Naive B cell (primary cell): ENCODE measurements at places on chromosomes 13 and 19.

DNA sequence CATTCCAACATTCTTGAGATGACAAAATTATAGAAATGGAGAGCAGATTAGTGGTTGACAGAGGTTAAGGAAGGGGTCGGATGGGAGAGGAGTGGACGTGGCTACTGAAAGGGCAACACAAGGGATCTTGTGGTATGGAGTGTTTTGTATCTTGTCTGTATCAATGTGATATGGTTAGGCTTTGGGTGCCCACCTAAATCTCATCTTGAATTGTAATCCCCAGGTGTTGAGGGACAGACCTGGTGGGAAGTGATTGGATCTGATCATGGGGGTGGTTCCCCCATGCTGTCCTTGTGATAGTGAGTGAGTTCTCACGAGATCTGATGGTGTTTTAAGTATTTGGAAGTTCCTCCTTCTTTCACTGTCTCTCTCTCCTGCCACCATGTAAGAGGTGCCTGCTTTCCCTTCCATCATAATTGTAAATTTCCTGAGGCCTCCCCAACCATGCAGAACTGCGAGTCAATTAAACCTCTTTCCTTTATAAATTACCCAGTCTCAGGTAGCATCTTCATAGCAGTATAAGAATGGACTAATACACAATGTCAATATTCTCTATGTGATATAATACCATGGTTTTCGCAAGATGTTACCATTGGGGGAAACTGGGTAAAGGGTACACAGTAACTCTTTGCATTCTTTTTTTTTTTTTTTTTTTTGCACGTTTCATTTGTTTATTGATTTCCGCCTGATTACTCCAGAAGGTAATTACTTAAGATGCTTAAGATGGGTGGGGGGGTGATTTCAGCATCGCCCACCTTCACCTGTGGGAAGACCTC, 4.9 kb upstream of the IFNL4 start:
- no peak for DNase-seq

GRCh38 chr13:60261432-60262351, 98.0 kb upstream of the DIAPH3 start:
- DNase-seq = no peak

- DNase-seq = no peak
These were observed 38.6 kb upstream of the RNF17 start for GRCh38 chr13:24725379-24725778.

DNA sequence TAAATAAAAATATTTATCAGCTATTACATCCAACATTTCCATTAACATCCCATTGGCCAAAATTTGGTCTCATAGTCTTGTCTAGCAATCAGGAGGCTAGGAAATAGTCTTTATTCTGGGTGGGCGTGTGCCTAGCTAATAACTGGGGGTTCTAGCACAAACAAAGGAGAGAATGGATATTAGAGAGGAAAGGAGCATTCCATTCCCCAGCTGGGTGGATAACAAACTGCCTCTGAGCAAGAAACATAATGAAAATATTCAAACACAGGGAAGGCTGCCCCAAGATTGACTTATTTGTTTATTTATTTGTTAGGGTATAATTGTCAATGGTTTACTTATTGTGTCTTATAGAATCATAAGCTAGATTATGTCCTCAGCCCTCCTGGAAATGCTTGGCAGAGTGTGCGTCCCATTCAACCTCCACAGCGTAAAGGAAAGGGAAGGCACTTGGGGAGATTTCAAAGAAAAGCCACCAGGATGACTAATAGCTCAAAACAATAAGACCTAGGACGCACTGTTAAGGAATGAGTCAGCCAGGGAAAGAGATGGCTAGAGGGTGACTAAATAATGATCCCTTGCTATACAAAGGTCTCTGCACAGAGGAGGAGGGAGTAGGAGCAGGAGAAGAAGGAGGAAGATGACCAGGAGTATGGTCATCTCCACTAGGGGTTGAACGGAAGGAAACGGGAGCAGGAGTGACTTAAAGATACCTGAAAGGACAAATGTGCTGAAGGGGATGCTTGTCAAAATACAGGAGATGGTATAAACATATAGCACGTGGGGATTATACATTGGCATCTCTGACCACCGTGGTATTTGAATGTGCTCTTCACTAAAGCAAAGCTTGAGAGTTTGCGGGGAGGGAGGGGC, 23.5 kb upstream of the USP12 start:
- DNase-seq = no peak

DNA sequence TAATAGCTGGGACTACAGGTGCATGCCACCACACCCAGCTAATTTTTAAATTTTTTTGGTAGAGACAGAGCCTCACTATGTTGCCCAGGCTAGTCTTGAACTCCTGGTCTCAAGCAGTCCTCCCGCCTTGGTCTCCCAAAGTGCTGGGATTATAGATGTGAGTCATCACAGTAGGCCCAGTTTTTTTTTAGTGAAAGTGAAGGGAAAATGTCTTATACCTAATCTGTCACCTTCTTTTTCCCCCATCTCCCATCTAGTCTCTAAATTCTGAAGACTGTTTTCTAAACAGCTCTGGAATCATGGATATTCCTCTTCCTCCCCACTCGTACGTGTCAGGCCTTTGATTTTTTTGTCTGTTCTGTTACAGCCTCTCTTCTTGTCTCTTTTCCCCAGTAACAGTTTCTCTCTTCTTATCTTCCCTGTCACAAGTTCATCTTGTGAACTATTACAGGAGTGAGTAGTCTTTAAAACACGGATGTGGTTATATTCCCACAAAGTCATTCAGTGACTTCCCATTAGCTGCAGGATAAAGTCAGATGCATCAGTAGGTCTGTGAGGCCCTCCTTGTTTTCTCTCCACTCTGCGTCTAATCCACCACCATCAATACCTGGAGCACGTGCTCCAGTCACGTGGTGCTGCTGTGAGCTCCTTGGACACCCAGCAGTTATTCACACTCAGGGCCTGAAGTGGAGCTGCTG, 2.9 kb downstream of the CDC16 start:
- DNase-seq = no peak

- DNase-seq = no peak
These were observed 51.9 kb upstream of the PABPC3 start for GRCh38 chr13:25044071-25044470.

- DNase-seq = no peak
These were observed 8.8 kb downstream of the SPPL2B start for GRCh38 chr19:2337329-2337707.

DNA sequence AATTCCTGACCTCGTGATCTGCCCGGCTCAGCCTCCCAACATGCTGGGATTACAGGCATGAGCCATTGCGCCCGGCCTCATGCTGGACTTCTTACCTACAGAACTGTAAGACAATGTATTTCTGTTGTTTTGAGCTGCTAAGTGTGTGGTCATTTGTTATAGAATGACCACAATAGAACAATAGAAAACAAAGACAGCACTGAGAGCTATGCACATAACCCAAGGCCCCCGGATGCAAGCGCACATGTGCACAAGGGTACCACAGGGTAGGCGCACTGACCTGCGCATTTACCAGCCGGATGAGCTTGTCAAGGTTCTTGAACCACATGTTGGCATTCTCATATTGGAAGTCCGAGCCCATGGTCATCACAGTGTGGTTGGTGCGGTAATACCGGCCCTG, 5.6 kb downstream of the MAN2B1 start:
- no peak for DNase-seq

- no peak for DNase-seq
These were observed 30.7 kb downstream of the HTR2A start for GRCh38 chr13:46866150-46866549.

- DNase-seq = no peak
These were observed 886.2 kb downstream of the UQCRFS1 start for GRCh38 chr19:28326746-28327145.

- no peak for DNase-seq
These were observed 63.5 kb downstream of the SIAH3 start for GRCh38 chr13:45788011-45788410.

DNA sequence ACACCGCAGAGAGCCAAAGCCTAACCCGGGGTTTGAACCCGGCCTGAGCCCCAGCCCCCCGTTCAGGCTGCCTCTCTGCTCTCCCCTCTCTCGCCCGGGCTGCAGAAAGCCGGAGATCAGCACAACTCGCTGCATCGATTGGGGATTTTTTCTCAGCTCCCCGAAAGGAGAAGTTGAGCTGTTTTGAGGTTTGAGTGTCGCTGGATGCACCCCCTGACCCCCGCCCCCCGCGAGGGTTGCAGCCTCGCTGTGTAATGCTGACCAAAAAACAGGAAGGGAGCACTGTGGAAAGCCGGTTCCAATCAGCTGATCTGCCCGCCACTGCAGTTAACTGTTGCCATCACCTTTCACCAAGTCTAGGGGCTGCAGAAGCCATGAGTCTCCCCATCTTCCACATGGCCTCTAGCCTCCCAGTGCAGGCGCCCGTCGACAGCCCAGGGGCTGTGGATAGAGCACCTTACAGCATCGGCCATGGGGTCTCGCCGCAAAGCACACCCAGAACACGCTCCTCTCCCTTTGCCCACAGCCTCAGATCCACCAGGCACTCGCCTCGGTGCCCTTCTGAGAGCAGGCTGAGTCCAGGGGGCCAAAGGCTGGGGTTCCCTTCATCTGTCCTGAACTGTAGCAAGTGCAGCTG, 34.5 kb downstream of the MYO9B start:
- peak; percentile 95 for DNase-seq

- no peak for DNase-seq
These were observed 236.4 kb upstream of the SGCG start for GRCh38 chr13:22944378-22944777.

- DNase-seq = no peak
These were observed 50.6 kb upstream of the PCDH20 start for GRCh38 chr13:61466280-61466679.

DNA sequence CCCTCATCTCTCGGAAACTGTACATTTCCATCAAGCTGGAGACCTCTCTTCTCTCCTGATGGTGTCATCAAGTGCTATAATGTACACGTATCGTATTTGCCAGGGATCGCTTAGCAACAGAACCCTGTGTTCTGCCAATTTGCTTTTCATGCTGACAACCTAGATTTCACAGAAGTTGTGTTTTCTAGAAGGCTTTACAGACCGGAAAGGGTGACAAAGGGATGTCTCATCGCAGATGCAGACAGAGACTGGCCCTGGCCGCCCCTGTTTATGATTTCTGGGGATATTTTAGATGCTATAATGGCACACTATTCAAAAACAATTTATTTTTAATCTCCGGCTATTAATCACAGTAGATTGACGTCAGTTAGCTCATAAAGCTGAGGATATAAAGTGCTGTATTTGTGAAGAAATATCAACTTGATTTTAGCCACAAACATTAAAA, 291.4 kb downstream of the IRS2 start:
- DNase-seq = no peak

DNA sequence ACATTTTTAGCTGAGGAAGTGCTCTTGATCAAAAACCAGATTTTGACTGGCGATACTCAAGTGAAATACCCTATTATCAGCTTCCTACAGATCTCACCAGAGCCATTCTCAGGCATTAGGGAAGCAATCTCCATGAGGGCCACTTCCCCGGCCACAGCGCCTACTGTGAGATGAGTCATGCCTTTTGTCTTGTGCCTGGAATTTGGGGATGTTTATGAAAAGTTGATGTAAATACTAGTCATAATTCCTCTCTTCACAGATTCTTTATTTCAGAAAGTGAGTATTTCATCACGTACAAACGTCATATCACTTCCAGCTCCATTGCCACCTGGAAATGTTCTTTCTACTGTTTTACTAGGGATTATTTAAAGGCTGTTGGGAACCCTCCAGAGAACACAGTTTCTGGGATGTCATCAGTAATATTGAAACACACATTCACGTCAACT, 25.3 kb upstream of the SLC46A3 start:
- DNase-seq = no peak

DNA sequence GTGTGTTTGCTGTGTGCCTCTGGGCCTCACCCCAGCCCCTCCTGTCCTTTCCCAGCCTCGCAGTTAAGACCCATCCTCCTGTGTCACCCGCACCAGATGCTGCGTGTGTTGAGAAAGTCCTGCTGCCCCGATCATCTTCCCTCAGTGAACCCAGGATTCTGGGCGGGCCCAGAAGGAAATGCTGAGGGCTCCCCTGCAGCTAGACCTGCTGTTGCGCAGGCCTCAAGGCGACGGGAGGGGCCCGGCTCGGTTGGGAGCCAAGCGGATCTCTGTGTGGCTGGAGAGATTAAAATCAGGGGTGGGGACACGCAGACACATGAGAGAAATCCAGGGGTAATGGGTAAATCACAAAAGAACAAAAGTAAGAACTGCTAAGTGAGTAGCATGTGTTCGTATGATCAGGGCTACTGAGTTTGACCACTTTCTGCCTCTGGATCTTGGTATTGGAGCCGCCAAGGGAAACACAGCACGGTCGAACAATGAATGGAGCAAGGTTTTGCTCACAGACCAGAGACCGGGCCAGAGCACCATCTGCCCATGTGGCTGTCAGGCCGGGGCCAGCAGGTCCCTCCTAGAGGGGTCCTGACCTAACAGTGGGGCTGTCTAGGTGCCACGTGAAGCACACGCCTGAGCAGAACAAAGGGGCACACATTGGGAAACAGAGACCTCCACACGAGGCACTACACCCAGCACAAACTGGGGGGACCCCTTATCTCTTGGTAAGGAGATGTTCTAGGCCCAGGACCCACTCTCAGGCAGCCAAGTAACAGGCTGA, 7.1 kb downstream of the ZSCAN1 start:
- DNase-seq = no peak

GRCh38 chr19:33374236-33374714, 766 bp downstream of the CEBPG start:
- DNase-seq = no peak

- DNase-seq = no peak
These were observed 1133.5 kb downstream of the OLFM4 start for GRCh38 chr13:54162069-54162468.

DNA sequence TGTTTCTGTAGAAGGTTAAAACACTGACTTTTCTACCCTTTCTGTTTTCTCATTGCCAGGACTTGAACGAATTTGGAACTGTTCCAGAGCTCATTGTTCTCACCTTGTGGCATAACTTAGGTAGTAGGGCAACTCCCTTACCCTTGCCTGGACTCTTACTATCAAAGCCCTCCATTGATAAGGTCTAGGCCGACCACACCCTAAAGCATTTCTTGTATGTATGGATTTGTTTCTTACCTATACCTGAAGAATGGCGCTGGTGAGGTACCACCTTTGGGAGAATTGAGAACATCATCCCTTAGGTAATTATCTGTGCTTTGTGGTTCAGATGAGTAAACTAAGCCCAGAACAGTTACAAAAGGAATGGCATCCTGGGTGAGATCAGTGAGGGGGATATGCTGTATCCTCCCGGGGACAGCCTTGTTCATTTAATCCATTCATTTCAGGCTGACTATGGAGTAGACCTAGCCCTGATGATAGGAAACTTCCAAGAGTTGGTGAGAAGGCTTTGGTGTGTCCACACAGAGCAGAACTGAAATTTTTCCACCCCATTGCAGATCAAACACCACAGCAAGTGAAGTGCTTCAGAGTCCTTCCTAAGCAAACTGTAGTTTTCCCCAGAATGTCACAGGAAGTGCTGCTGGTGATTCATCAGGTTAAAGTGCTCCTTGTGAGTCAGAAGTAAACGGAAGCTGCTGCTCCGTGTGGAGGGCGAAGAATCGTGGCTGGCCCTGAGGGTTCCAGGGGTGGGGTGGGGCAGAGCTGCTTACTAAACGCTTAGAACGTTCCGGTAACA, 113.0 kb downstream of the TEX26 start:
- DNase-seq = no peak

DNA sequence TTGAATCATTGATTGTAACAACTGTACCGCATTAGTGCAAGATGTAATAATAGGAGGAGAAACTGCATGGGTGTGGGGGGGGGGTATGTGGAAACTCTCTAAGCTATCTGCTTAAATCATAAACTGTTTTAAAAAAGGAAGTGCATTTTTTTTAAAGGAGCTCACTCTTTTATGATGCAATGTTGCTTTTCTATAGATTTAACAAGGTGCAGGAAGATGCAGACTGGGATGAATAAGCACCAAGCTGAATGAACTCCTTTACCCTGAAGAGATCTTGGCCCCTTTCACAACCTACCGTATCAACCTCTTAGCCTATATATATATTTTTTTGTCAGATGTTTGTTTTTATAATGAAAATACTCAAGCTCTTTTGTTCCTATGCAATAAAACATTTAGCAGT, 95.9 kb downstream of the AKAP11 start:
- DNase-seq = no peak
